ENCODE measurements at places on chromosomes 1 and 21.

GRCh38 chr1:160040476-160040875 is 8.7 kb upstream of the PIGM start:
- no peak for DNase-seq

- DNase-seq: no peak
These were observed 61.3 kb downstream of the GRIK3 start for GRCh38 chr1:36973056-36973455.

DNA sequence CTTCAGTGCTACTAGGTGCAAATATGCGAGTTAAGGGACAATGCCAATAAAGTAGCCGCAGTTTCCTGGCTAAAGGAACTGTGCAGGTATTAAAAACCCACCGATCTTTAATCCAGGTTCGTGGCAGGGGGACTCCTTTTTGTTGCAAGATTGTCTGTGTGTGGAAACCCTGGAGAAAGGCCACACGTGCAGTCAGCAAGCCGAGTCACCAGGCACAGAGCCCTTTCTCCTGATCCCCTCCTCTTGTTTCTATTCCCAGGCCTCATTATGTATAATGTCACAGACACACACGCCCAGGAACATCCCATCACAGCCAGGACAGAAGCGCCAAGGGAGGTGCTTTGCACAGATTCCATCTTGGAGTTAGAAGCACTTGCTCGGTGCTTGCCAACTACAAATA is 528.9 kb downstream of the KIF26B start:
- DNase-seq: no peak

DNA sequence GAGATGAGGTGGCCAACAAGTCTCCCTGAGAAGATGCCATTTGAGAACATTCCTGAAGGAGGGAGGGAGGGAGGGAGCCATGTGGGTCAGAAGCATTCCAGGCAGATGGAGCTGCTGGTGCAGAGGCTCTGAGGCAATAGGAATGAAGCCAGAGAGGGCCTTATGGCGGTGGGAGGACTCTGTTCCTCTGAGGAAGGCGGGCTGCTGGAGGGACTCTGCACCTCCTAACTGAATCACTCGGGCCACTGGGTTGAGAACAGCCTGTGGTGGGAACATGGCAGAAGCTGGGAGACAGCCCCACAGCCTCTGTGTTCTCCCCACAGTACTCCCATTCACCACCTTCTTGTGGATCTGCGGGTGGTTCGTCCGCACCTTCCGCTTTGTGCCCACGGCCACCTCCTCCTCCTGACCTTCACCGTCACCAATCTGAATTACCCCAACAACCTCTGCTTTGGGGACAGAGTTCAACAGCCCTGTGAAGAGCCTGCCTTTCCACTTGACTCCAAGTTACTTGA is 2.4 kb upstream of the TMEM125 start:
- no peak for DNase-seq

DNA sequence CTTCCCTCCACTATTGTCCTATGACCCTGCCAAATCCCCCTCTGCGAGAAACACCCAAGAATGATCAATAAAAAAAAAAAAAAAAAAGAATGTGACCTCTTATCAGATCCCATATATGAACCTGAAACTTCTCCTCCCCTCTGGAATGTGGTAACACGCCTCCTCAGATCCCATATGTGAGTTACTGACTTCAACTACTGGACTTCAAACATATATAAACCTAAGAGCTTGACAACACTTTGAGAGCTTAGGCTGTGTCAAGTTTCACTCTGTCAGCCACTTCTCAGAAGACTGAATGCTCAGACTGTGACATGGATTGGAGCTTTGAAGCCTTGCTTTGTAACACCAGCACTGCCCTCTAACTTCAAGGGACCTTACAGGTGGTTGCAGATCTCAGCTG is 148.4 kb downstream of the COP1 start:
- DNase-seq: no peak

DNA sequence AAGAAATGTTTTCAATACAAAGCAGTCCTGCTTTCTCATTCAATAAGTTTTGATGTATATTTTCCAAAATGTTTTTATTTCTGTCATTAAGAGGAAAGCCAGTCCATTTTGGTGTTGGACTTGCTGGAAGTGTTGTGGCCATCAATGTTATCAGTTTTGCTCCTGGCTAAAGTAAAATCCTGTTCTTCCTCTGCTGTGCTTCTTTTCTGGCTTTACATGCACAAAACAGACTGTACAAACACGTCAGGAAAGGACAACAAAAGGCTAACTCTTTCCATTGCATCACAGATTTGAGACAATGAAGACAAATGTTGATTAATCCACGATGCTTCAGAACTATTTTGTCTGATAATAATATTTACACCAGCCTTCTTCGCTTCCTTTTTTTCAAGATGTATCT is 735.4 kb downstream of the LTN1 start:
- DNase-seq: no peak

DNA sequence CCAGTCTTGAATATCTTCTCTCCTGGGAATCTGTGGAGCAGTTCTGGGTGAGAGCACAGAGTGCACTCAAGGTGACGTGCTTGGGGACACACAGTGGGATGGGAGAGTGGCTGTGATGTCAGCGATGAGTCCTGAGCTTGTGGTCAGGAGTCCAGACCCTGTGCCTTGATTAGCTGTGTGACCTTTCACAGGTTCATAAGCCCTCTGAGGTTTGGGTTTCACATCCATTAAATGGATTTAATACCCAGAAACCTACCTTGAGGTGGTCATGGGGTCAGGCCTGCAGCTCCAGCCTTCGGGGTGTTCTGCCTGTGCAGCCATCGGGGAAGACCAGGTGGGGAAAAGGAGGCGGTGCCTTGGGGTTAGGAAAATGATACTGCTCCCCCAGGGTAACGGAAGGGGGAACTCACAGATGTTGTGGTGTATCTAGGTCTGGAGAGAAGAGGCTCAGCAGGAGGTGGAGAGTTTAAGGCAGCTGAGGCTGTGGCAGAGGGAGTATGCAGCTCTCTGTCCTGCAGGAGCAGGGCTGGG is 38.5 kb upstream of the ETV3 start:
- DNase-seq: no peak

DNA sequence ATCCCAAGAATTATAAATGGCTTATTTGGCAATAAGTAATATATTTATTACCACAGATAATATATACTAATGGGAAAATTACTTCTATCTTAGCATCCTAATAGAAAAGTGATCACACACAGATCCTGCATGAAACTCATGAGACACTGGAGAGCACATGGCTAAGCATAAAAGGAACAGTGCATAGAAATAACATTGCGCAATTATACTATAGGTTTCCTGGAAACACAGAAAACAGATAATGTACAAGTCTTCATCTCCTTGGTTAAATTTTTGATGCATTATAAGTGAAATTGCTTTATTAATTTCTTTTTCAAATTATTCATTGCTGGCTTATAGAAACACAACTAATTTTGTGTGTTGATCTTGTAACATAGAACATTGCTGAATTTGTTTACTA is 210.4 kb downstream of the USH2A start:
- no peak for DNase-seq

GRCh38 chr1:940107-941014 is 16.6 kb downstream of the SAMD11 start:
- DNase-seq: no peak

DNA sequence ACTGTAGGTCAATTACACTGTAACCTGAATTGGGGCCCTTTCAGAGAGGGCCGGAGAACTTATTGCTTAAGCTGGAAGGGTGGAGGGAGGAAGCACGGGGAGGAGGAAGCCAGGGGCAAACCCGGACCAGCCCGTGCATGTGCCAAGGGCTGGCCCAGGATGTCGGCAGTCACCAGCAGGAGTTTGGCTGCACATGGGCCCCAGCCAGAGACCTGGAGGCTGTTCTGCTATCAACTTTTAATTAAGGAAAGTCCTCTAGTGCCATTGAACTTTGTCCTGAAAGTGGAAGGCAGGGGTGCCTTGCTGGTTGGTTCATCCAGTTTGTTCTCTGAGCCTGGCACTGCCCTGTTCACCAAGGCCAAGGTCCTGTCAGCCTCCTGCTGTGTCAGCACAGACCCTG is 200.8 kb upstream of the VAMP3 start:
- DNase-seq: no peak

DNA sequence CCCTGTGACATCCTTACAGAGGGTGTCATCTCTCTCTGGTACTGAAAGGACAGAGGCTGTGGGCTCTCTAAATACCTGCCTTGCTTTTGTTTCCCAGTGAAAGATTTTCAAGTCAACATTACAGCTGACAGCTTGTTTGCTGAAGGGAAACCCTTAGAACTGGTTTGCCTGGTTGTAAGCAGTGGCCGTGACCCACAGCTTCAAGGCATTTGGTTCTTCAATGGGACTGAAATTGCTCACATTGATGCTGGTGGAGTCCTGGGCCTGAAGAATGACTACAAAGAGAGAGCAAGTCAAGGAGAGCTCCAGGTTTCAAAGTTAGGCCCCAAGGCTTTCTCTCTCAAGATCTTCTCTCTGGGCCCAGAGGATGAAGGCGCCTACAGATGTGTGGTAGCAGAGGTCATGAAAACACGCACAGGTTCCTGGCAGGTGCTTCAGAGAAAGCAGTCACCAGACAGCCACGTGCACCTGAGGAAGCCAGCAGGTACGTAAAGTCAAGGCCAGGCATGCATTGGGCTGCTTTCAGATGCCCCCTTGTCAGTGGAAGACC is 11.8 kb downstream of the CD101 start:
- no peak for DNase-seq

DNA sequence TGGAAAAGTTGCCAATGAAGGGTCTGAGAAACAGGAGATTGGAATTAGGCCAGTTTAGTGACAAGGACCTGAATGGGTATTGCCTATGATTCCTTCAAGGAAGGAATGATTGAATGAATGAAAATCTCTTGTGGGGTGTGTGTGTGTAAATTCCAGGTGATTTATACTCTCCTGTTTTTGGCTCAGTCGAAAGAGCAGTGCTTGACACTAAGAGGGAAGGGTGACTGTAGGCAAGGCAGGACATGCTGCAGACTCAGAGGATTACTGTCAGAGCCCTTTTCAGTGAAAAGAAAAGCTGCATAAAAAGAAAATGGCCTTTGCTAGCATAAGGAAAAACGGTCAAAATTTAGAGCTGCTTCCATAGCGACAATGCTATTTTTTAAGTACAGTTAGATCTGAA is 30.1 kb downstream of the C1orf21 start:
- DNase-seq: no peak

- no peak for DNase-seq
These were observed 124.2 kb upstream of the IFFO2 start for GRCh38 chr1:19080721-19081120.
